ENCODE measurements at places on chromosomes 6 and 20.

GRCh38 chr6:161095916-161096315 is 104.3 kb downstream of the MAP3K4 start:
- DNase-seq: no peak

DNA sequence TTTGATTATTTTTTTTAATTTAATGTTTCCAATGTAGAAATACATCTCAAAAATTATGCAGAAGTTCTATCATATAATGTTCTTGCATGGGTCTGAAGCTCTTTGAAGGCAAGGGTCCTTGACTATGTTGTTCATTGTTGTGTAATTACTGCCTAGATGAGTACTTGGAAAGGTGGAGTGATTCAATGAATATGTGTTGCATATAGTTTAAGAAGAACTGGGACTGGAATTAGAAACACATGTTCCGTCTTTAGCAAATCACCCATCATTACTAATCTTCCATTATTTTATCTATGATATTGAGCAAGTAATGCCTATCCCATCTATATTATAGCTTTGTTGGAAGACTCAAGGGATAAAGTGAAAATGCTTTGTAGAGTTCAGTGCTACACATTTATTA is 147.3 kb downstream of the LAMA2 start:
- DNase-seq: no peak

DNA sequence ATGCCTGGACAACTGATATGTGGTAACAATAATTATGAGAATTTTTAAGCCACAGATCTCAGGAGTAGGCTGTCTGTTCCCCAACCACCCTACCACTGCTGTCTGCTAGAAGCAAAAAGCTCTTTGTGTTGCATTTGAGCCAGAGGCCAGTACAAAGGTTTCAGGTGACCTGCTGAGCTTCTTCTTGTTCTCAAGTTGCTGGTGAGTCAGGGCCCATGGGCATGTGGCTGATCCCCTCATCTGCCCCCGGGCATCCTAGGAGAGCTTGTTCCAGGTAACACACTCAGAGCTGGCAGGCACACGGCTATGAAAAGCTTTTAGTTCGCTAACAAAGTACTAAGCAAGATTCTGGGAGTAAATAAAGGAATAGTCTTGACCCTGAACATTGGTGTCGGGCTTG is 285.3 kb downstream of the CDC5L start:
- no peak for DNase-seq

- no peak for DNase-seq
Observed at GRCh38 chr6:133953634-133954415, 801 bp downstream of the TBPL1 start.

GRCh38 chr6:31157513-31158139 is at the start of gene CCHCR1:
Gene CCHCR1 (minus strand): TSS chr6:31157802. CDS start chr6:31157600, 202 bp downstream.
- no peak for DNase-seq

DNA sequence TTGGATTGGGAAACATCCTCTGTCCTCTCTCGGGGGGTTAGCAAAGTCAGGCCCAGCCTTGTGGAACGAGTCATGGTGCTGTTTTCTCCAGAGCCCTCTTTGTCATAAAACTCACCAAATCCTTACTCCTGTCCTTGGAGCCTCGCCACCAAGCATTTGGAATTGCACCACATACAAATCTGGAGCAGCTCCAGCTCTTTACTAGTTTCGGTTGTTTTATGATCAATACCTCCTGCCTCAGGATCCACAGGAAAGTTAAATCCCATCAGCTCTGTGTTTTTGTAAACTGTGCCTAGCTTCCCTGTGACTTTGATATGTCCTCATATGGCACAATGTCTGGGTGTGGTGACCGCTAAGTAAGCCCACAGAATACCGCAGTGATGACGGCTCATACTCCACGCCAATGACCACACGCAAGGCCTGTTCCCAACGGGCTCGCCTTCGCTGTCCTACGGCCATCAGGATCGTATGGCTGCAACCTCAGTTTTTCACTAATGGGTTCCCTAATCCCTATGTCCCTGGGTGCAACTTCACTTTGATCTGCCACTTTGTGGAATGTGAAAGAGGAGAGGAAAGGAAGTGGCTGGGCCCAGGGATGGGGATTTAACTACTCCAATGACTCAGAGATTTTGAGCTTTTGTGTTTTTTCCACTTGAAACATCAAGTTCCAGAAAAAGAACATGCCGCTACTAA is 111.3 kb upstream of the FOXQ1 start:
- no peak for DNase-seq

DNA sequence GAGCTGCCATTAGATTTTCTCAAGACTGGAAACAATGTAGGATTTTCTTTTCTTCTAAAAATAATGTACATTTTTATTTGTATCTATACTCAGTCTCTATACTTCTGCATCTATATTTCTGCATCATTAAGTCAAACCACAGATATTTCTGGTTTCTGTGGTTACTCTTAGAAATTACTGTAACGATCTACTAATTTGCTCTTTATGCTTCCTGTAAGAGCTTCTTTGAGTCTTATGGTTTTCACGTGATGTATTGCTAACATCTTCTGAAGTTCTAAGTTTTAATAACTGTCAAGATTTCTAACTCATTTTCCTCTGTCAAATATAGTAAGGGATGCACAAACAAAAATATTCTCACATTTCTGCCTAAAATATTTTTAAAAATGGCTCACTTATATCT is 1144.5 kb downstream of the HACE1 start:
- no peak for DNase-seq

- DNase-seq: no peak
Observed at GRCh38 chr6:83068616-83069015, 1.1 kb downstream of the DOP1A start.

DNA sequence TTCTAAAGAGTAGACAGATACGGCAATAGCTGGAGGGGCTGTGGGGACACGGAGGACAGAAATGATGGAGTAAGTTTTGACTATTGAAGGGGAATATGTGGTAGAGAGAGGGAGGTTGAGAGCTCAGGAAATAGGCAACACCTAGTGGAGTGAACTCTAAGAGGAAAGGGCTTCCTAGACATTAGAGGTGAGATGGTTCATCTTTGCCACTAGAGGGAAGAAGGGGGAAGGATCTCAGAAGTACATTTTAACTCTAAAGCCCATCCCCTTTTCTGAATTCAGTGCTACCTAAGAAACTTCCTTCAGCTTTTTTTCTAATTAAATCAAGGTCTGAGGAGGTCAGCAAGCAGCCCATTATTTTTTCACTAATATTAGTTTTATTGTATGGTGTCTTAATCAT is 689.4 kb upstream of the MAP3K7 start:
- DNase-seq: no peak

DNA sequence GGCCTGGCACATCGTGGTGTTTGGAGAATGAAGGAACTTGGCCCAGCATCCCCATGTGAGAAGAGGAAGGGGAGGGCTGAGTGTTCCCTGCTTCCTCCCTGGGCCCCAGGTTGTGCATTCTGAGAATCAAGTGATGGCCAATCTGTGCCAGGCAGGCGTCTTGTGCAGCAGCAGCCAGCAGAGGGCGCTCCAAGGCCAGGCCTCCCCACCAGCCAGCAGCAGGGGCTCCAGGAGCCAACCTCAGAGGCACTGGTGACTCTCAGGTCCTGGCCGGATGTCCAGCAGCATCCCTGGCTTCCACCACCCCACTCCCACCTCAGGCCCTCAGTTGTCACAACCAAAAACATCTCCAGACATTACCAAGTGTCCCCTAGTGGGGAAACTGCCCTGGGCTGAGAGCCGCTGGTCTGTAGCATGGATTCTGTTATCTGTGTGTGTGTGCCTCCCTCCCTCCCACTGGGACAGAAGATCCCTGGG is 192.0 kb downstream of the PREX1 start:
- DNase-seq: peak; percentile 2

DNA sequence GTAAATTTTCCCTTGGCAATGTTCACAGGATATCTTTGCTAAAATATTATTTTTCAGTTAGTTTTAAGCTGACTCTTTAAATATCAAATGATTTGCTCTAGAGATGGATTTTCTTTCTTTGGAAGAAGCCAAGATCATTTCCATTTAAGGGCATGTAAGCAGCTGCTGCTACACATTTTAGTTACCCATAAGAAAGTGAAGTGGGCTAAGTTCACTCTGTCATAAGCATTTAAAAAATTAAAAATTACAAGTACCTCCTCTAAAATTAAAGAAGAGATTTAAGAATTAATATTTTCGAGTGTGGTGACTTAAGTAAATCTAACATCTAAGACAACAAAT is 1.2 kb upstream of the PLN start:
- no peak for DNase-seq

DNA sequence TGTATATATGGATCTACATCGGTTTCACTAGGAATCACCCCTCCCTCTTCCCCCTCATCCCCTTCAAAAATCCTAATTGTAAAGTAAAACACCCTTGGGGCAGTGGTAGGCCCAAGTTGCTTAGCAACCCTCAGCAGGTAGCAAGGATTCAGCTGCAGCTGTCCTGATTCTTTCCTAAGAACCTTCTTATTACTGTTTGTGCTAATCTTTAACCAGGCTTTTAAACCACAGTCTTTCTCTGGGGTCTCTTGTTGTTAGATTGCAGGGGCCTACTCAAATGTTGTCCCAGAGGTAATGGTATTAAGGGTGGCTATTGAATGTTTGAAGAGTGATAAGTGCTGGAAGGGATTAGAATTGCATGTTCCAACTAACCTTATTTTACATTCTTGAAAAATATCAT is 46.4 kb downstream of the PRL start:
- no peak for DNase-seq

GRCh38 chr6:48664826-48665225 is 553.8 kb upstream of the PTCHD4 start:
- no peak for DNase-seq

DNA sequence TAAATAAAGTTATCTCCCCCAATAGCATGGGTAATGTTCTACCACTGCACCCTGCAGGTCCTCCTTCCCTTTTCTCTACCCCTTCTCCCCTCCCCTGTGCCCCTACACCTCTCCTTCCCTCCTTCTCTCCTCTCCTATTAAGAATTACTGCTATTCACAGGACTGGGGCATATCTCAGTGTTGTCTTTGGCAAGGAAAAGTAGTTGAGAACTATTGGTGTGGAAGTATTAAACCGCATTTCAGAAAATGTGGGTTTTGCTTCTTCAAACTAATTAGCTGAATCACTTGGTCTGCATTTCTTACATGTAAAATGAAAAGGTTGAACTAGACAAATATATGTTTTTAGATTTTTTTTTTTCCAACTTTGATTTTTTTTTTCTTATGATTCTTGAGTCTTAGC is 296.3 kb downstream of the CDKAL1 start:
- DNase-seq: no peak

DNA sequence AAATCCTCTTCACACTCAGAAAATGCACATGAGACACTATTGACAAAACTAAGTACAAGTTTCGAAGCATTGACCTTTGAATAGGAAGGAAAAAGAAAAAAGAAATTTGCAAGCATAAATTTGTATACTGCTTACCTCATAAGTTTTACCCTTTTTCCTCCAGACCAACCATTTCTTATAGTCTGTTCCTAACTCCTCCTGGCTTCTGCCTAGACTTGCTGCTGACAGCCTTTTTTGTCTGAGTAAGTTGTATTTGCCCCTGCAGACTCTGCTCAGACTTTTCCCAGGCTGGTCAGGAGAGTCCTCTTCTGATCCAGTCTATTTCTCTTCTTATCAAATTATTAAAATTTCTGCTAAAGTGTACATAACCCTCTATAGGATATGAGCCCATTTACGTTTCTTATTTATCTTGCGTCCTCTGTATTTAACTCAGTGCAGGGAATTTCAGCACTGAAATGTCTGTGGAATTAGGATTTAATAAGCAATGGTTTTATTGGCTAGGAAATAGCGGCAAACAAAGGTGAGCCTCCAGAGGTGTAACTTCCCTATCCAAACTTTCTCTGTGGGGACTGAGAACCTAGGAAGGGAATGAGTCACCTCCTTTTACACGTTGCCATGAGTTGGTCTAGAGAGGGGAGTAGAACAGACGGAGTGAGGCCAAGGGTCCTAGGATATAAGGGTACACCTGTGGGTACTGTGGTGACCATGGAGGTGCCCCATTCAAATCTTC is 207.1 kb upstream of the MARCKS start:
- DNase-seq: no peak

DNA sequence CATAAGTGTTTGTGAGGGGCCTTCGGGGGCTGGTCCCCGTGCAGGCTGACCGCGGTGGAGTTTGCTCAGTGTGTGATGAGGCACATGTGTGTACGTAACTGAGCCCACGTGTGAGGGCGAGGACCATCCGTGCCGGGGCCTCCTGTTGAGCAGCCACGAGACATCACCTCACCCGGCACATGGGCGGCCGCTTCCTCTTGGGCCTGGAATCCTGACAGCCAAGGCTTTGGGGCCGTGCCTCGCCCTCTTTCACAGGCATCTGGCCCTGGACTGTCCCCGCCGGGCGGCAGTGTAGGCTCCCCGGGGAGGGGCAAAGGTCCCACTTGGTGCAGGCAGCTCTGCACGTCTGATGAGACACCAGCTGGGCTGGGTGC is 202.3 kb downstream of the DLL1 start:
- DNase-seq: no peak

GRCh38 chr6:36847152-36847551 is 7.9 kb upstream of the CPNE5 start:
- no peak for DNase-seq

DNA sequence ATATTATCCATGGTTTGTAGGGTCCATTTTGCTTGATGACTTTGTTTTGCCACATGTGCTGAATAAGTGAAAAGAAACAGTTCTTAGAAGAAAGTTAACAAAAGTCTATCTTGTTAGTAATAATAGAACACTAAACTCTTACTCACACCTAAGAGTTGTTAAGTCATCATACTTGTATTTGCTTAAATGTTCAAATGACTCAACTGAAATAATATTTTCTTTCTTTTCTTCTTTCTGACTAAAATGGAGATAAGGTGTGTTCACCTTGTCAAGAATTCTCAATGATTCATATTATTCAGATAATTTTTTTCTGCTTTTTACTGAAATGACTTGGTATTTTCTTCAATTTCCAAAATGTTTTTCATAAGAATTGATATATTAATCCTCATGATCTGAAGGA is 327.2 kb downstream of the HTR1B start:
- no peak for DNase-seq

DNA sequence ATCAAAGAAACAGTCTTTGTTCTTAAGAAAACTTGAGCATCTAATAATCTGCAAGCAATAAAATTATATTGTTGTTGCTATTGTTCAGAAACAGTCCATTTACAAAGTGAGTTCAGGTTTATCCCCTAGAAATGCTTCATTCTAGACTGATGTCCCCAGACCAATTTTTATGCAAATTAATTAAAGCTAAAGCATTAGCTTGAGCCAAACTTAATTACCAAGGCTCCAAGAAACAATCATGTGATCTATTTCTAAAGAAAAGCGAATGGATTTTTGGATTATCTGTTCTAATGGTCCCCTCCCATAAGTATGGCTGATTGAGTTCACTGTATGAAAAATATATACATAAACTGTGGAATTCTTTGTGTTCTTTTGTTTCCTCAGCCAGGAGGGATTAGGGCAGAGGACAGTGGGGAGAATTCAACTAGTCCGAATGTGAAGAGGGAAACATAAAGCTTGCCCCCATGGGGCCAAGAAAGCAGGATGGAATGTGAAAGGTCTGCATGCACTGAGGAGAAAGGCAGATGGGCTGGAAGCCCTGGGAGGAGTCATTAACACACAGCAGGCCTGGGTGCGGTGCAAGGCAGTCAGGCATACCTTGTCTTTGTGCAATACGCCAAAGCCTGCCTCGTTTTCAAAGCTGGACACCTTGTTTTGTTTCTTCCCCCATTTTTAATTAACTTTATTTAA is 597.1 kb downstream of the KIF16B start:
- no peak for DNase-seq

- DNase-seq: peak; percentile 14
Observed at GRCh38 chr20:37095108-37095598, 644 bp downstream of the RBL1 start.

GRCh38 chr6:147666255-147666654 is 157.8 kb downstream of the SAMD5 start:
- no peak for DNase-seq

Data from GF-D8 (cell line).